D341Med (cell line): ENCODE measurements at places on chromosomes 4 and X.
A peak's percentile ranks its signal among the peaks of the same experiment; 100 is the strongest.

GRCh38 chrX:21438792-21439191, 64.6 kb downstream of the CNKSR2 start:
- no peak for DNase-seq

DNA sequence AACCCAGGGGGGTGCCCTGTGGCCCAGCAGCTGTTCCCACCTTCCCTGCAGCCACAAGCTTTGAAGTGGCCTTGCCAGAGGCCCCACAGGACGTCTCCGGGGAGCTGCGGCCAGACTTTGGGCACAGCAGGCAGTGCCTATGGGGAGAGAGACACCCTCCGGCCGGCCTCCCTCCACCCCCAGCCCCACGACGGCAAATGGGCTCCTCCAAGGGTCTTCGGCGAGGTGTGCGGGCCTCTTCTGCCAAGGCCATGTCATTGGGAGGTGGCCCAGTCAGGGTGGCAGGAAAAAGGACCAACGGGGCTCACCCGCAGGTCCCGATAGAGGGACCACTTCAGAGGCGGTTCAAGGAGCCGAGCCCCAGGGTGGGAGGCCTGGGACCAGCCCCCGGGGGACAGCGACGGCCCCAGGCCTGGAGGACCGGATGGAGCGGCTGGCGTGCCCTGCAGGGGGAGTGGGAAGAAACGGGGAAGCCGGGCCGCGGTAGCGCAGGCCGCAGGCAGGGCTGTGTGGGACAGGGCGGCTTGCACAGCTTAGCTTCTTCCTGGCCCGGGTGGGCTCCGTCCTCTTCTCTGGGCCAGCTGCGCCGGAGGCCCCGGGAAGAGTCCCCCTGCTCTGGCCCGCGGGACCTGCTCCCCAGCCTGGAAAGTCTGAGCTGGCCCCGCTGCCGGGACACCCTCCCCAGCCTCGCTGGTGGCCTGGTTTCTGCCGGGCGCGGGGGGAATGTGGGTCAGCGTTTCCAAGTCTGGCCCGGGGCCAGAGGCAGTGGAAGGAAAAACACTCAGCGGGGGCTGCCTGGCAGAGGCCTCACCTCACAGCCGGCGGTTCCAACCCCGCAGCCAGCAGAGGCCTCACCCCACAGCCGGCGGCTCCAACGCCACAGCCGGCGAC, 21.9 kb upstream of the SPON2 start:
- DNase-seq, result peak; percentile 39

GRCh38 chr4:87152310-87153041, 67.9 kb downstream of the KLHL8 start:
- DNase-seq, result no peak

DNA sequence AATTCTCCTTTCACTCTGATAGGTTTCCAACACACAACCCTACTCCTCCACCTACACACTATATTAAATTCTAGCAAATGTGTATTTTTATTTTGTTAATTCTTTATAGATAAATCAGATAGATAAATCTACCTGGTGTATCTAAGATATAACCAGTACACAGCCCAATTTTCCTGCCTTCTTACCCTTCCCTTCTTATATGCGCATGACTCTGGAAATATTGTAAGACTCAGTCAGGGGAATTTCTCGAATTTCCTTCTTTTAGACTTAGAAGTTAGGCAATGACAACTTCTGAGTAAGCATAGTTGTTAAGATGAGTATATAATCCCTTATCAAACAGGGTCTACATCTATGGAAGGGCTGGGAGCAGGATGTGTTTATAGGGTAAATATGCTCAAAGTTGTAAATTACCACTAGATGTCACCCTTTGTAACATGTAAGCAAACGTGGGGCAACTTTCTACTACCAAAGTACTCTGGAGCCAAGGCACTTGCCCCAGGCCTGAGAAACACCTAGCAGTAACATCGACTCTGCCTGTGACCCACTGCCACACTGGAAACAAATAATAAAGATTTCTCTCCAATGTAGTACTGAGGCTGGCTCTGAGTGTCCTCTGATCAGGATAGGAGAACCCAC, 444.7 kb downstream of the IQCM start:
- peak; percentile 67 for DNase-seq

- DNase-seq, result no peak
Observed at GRCh38 chr4:55611358-55612059, 19.5 kb upstream of the PDCL2 start.

DNA sequence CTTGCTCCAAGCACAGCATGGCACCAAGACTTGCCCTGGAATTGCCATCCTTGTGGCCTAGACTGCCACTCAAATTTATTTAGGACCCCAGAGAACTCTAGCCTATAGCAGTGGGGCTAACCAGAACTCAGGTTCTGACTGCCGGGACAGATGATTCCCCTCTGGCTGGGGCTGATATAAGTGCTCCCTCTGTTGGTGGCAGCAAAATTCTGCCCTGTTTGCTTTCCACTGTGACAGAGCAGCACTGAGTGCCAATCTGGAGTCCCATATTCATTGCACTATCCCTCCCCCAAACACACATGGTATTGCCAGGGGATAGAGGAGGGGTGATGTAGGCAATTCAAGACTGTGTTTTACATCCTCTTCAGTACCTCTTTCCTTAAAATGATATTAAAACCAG, 1081.9 kb downstream of the FAT4 start:
- DNase-seq, result no peak

DNA sequence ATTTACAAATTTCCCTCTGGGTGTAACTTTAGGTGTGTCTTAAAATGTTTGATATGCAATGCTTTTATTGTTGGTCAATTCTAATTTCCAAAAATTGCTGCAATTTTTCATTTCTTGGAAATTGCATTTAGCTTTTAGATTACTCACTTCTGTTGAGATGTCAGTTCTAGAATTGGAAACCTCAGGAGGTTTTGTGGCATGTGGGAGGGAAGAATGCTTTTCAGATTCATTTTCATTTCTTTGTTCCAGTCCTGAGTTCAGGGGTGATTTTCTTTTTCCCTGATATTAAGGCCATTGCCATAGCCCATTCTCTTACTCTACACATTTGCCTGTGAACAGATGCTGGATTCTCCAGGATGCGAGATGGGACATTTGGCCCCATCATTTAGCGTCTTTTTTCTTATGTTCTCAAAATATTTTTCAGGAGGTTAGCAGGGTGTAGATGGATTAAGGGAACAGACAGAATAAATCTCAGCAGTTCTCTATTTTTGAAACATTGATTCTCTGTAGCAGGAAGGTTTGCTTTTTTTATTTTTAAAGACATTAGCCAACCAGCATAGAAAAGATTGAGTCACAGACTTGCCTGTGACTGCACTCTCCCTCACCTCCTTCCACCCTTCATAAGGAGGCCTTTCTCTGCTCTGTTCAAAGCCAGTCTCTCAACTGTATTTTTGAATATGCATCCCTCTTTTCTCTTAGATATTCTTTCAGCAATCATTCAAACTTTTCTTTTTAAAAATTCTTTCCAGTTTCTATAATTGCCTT, 238.4 kb upstream of the ANXA3 start:
- no peak for DNase-seq

DNA sequence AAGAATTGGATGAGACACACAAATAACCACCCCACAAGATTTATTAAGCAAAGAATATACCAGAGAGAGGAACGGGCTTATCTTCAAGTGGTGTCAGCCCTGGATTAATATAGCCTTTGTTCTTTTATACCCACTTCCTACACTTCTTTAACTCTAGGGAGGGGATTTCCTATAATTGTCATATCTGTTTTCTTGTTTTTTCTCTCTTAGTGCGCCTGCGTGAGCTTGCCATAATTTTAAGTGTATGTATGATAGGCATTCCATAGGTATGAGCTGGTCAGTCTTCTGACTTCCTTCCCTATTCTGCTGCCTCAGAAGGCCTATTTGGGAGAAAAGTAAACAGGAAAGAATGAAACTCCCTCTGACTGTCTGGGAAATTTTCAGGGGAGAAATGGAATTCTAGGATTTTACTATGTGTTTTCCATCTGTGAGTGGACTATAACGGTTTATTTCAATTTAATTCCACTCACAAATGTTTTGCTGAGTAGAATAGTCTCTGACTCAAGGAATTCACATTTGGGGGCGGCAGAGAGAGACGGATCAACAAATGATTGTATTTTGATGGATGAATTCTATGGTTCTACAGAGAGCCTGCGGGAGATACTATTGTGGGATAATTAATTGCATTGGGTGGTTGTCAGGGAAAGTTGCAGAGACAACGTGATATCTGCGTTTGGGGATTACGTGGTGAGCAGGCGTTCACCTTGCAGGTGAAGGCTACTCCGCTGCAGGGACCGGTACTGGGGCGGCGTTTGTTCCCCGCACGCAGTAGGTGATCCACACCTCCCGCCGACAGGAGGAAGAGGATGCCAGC, 626 bp upstream of the CEP135 start:
- DNase-seq, result no peak

GRCh38 chr4:141576585-141577110, 59.7 kb upstream of the IL15 start:
- DNase-seq, result no peak

DNA sequence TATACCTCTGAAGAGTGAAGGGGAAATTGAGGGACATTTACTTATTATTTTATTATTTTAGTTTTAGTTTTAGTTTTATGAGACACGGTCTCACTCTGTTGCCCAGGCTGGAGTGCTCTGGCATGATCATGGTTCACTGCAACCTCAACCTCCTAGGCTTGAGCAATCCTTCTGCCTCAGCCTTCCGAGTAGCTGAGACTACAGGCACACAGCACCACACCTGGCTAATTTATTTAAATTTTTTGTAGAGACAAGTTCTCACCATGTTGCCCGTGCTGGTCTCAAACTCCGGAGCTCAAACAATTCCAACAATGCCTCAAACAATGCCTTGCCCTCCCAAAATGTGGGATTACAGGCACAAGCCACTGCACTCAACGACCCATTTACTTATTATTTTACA, 68.4 kb upstream of the BMP2K start:
- DNase-seq, result no peak

- no peak for DNase-seq
Observed at GRCh38 chr4:138255917-138256597, 13.9 kb upstream of the SLC7A11 start.
